ENCODE measurements at places on chromosomes 13 and 19. TPM values are rescaled to one million over a fixed set of nuclear protein-coding genes. Genes with fewer than 3 reads are reported as not detected.

DNA sequence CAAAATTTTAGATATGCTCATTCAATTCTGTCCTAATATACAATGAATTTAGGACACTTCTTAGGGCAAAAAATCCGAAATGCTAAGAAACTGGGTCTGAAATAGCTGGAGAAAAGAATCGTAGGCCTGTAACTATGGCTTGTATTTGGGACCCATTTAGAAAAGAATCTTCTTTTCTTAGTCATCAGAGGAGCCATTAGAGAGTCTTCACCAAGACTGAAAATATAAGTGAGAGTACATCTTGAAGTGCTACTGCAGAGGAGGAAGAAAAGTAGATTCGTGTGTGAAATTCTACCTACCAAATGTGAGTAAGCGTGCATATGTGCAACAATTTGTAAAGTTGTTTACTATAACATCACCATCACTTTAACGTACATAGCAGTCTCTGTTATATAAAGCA is 8.8 kb upstream of the DACH1 start:
- no peak for DNase-seq

- no peak for DNase-seq
Measured at GRCh38 chr19:18421371-18421959, 2.3 kb downstream of the SSBP4 start.

DNA sequence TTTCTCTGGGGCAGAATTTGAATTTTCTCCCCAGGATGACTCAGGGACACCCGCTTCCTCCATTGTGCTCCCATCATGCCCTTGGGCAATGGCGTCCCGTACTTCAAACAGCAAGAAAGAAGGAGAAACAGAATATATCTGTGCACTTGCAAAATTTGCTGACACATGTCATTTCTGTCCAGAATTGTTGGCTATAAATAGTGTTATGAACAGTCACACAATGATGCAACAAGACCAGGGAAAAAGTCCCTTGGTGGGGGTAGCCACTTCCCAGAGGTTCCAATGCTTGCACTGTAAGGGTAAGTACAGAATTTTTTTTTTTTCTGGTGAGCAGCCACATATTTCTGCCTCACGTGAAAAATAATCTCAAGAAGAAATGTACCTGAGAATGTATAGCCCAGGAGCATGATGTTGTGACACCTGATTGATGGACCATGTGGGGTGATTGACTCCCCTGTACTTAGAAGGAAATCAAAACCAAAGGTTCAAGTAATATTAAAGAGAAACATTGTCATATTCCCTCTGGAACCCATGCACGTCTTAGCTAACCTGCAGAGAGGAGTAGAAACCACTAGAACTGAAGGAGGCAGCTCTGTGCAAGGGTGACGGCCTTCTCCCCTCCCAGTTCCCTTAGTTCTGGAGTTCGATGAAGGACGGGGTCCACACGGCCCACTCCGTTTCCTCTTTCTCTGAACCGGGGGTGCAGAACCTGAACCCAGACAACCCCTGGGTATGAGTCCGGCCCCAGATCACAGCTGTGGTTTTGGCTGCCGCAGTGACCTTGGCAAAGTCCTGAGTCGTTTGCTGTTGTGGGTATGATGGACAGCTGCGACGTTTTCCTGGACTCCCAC is 9.3 kb upstream of the LAIR1 start:
- no peak for DNase-seq

DNA sequence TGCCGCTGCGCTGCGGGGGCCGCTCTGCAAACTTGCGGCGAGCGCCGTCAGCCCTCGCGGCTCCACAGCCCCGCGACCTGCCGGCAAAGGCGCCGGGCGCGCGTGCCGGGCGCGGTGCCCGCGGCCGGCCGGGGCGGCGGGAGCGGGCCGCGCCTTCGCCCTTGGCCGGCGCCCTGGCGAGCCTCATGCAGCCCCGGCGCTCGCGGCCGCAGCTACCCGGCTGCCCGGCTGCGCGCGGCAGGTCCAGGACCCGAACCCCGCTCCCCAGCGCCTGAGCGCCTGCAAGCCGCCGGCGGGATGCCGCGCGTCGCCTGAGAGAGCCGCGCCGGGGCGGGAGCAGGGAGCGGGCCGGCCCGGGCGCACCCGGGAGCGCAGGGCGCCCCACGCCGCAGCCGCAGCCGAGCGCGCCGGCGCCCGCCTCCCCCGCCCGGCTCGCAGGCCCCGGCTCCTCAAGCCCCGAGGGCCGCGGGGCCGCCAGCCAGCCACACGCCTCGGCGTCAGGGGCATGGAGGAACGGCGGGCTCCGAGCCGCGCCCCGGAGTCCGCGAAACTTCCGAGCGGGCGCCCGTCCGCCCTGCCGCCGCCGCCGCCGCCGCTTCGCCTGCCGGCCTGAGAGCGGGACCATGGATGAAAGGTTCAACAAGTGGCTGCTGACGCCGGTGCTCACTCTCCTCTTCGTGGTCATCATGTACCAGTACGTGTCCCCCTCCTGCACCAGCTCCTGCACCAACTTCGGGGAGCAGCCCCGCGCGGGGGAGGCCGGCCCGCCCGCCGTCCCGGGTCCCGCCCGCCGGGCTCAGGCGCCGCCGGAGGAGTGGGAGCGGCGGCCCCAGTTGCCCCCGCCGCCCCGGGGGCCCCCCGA is 564 bp downstream of the HS6ST3 start:
- DNase-seq, result no peak

GRCh38 chr19:6373813-6374108 is 1.2 kb downstream of the ALKBH7 start:
- no peak for DNase-seq

DNA sequence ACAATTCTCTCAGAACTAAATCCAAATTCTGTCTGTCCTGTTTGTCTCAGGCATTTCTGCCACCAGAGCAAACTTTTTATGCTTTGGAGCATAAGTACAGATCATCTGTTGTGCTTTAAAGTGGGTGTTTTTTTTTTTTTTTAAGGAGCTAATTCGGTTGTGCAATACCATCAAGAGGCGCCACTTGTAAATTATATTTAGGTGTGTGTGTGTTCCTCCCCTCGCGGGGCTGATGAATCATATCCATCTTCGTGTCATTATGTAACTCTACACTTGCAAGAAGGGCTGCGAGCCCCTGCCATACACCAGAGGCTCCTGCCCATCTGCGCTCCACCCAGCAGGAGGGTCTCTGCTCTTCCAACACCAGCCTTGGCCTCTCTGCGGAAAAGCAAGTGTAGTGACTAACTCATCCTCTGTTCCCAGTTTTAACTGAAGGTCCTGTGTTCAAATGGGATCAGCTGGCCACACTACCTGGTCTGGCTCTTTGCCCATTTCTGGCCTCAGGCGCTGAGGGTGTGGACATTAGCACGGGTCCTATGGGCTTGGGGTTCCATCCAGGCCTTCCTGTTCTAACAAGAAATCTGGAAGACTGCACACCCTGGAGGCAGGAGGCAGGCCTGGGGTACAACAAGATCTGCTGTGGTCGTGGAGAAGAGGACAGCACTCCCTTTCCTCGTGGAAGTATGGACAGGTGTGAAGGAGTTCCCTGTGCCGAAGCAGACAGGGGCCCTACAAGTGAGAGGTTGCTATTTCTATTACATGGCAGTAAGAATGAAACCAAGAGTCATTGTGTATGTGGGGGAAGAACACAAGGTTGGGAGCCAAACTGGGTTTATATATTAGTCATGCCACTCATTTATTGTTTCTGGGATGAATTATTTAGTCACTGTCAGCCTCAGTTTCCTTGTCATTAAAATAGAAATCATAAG is 96.1 kb upstream of the MBNL2 start:
- no peak for DNase-seq

Gene SWSAP1
- polyA plus RNA-seq, result 3.2 TPM

Gene ANGPTL8
- 0.42 TPM for polyA plus RNA-seq

Gene LHB
- not detected for polyA plus RNA-seq

Data from right renal cortex interstitium (tissue), 3 donors.